ENCODE measurements at places on chromosomes 5 and 9.
A peak's percentile ranks its signal among the peaks of the same experiment; 100 is the strongest.

- peak; percentile 19 for DNase-seq
These were observed 41.4 kb downstream of the GLRX start for GRCh38 chr5:95781101-95781583.

DNA sequence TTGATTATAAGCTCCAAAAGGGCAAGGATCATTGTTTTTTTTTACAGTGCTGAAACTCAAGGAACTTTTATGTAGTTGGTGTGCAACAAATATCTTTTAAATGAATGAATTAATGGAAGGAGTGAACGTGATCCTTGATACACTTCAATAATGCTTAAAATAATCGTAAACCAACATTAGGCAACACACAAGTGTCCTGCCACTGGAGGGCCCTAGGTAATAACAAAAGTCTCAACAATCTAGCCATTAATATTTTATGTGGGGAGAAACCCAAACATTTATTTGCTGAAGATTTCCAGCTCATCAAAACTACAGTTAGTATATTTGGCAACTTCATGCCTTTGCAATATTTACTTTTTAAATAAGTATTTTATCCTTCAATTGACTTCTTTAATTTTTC, 309.0 kb upstream of the FBXL7 start:
- no peak for DNase-seq

DNA sequence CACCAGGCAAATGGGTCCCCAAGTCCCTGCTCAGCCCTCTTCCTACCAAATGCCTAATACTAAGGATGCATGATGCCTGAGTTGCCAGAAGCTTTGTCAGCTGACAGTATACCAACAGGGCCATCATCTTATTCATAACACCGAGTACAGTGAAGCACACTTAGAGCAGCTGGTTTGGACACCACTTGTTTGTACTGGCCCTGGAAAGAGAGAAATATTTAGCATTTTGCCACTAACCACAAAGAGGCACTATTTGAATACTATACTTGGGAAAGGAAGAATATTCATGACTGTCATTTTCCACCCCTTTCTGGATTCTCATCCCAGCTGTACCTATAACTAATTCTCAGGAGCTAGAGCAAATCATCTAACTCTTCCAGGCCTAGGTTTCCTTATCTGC, 364.4 kb upstream of the KIF2A start:
- DNase-seq, result no peak

DNA sequence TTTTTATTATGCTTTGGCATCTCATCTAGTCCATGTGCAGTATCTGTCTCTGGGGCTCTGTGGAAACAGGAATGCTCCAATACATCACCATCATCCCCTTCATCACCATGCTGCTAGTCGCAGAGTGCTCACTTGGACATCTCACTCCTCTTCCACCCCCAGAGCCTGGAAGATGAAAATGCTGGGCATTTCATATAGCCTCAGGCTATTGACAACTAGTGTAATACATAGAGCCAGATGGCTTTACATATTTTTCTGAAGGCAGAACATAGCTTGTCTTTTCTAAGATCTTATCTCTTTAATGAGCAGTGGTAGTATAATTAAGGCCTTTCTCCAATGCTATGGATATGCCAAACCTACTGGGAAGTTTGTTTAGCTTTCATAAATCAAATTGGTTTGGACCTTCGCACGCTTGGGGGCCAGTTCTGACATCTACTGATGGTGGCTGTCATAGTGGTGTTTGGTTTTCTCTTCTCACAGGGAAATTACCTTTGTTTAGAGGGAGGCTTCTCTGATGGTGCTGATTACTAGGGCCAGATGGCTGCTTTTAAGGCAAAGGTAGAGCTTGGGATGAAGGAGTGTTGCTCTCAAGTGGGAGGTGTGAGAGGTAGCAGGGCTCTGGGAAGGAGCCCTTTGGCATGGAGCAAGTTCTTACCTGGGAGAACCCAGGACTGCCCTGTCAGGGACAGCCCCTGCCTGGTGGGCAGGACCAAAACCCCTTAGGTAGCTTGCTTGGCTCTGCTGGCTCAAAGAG, 63.1 kb upstream of the CXCL14 start:
- no peak for DNase-seq

DNA sequence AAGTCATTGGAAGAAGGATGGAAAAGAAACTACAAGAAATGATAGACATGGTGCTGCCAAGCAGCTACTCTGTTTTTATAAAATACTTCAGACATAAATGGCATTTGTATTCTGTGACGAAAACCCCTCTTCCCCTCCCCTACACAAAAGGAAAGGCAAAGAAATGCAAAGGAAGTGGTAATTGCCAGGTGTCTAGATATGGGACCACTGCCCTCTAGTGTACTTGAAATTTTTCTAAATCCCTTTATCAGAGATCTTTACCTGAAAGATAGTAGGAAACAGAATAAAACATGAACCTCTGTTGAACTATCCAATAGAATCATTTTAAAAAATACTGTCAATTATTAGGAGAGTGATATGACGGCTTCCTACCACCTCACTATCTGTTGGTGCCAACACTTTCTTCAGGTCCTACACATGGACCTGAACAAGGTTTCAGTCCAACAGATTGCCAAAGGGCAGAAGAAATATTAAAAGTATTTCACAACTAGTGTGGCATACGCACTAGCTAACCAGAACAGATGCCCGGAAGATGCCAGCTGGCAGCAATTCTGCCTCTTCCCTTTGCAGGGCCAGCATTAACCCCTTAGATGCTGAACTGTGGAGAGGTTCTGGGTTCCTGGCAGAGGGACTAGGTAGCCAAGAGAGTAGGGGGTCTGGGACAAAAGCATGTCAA, 104.1 kb downstream of the TSSK1B start:
- no peak for DNase-seq

DNA sequence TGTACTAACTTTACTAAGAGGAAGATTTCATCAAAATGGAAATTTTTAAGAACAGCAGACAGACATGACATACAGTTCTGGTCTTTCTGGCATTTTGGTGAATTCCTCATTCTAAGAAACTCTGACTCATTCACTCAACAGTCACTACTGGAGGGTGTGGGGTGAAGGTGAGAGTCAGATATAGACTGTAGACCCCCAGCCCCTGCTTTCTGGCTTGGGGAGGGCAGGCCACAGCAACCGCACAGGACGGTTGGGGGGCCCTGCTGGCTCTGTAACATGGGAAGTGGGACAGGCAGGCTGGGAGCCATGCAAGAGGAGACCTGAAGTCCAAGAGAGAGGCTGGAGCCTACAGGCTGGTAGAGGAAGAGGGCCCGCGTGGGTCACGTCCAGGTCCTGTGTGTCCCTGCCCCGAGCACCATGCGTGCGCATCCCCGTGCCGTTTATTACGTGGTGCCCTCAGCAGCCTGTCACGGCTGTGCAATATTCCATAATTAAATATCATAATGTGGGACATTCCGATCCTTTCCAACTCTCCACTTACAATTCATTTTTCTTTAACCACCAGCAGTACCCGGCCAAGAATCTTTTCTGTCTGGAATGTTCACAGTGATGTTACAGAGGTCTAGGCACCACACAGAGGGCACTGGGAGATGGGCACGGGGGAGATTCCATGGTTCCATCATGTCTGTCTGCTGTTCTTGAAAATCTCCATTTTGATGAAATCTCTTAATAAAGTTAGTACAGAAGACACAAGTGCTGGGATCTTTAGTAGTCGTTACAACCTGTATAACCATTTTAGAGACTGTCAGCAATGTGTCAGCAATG, 75.5 kb downstream of the SEMA4D start:
- no peak for DNase-seq
